ENCODE measurements at places on chromosomes 12 and 14.

- no peak for DNase-seq
Observed at GRCh38 chr12:21751517-21751916, 23.0 kb downstream of the KCNJ8 start.

- no peak for DNase-seq
Observed at GRCh38 chr14:105261781-105262180, 13.4 kb downstream of the BTBD6 start.

- no peak for DNase-seq
Observed at GRCh38 chr12:72676556-72676955, 404.4 kb downstream of the TRHDE start.

GRCh38 chr12:101694297-101694848 is 3.1 kb upstream of the CHPT1 start:
- DNase-seq: no peak

DNA sequence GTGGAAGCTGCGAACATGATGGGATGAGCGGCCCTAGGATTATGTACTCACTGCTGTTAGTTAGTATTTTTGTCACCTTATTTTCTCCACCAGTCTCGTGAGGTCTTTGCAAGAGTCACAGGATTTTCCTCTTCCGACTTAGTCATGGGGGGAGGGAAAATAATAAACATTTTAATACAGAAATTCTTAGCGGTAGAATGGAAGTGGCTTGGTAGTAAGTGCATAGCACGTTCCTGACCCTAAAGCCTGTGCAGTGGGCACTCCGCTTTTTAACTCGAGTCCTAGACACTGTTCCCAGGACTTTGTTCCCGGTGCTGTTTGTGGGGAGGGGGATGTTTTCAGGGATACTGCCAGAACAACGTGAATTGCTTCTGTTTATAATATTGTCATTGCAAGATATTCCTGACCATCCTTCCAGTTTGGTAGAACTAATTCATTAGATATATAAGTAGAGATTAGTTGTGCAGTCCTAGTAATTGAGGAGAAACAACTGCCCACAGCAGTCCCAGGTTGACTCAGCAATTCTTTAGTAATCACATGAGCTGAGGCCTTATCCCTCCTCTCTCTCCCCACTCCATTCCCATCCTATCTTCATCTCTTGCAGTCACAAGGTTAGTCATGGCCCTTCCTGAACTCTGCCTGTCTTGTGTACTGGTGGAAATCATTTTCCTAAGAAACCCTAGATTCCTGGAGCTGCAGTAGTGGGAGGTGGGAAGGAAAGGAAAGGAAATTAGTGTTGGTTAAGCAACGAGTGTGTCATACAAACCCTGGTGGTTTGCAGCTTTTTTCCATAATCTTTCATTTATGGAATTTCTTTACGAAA is 799 bp downstream of the SLC38A6 start:
- peak; percentile 74 for DNase-seq

- DNase-seq: no peak
Observed at GRCh38 chr14:38758661-38759060, 344.4 kb downstream of the SEC23A start.

GRCh38 chr12:126201981-126202537 is 1136.8 kb downstream of the AACS start:
- DNase-seq: no peak

DNA sequence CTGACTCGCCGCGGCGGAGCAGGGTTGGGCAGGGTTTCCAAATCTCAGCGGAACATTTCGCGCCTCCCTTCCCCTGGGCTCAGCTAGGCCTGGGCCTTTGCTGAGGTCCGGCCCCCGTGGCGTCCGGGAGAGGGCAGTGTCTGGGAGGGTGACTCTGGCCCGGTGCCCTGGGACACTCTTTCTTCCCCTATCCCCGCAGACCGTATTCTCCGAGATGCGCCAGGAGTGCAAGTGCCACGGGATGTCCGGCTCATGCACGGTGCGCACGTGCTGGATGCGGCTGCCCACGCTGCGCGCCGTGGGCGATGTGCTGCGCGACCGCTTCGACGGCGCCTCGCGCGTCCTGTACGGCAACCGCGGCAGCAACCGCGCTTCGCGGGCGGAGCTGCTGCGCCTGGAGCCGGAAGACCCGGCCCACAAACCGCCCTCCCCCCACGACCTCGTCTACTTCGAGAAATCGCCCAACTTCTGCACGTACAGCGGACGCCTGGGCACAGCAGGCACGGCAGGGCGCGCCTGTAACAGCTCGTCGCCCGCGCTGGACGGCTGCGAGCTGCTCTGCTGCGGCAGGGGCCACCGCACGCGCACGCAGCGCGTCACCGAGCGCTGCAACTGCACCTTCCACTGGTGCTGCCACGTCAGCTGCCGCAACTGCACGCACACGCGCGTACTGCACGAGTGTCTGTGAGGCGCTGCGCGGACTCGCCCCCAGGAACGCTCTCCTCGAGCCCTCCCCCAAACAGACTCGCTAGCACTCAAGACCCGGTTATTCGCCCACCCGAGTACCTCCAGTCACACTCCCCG is 3.0 kb downstream of the WNT1 start:
- no peak for DNase-seq

GRCh38 chr14:98855926-98856715 is 415.9 kb downstream of the BCL11B start:
- DNase-seq: no peak

- no peak for DNase-seq
Observed at GRCh38 chr12:91331371-91331770, 148.8 kb upstream of the DCN start.

DNA sequence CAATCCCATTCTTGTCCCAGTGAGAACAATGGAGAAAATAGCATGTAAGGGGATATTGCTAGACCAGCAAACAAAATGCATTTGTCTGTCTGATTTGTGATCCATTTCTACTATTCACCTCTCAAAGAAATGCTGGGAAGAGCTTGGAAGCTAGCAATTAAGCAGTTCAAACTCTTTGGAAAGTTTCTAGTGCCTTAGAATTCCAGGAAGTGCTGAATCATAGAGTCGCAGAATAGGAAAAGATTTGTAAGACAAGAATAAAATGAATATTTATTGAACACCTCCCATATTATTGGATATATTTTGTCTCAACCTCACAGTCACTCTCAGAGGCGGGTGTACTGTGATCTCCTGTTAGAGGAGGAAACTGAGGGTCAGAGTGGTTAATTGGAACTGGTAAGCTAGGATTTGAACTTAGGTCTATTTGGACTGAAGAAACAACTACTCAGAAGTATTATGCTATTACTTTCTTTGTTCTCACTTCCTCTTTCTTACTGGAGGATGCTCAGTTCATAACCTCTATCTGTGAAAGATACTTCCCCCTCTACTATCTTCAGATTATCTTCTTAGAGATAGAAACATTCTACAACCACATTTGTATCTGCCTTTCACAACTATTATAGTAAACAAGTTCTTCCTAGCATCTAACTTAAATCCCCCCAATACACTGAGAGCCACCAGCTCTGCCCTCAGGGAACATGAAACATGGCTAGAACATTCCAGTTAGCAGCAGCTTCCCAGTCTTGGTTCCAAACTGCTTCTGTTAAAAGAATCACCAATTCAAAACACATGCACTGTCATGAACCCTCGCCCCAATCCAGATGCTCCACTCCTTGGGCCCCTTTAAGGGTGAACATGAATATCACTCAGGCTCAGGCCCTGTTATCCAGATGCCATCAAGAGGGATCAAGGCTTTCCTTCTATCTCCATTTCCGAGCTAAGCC is 64.2 kb downstream of the DRAM1 start:
- DNase-seq: no peak

- no peak for DNase-seq
Observed at GRCh38 chr14:91399868-91400640, 17.6 kb downstream of the CCDC88C start.

Measured in Caki2 (cell line).